Activated naive CD4-positive, alpha-beta T cell (primary cell): ENCODE measurements at places on chromosomes 16 and 17.

- DNase-seq = no peak
Observed at GRCh38 chr16:28846933-28847273, 755 bp upstream of the TUFM start.

- DNase-seq = no peak
Observed at GRCh38 chr17:21129023-21129681, 2.4 kb downstream of the DHRS7B start.

- no peak for DNase-seq
Observed at GRCh38 chr17:4540224-4540651, 14.9 kb downstream of the MYBBP1A start.

GRCh38 chr17:7060165-7060891, 16.4 kb upstream of the SLC16A11 start:
- DNase-seq = no peak

GRCh38 chr17:70295731-70296130, 126.4 kb downstream of the KCNJ2 start:
- no peak for DNase-seq

GRCh38 chr16:29972500-29972899, 1.2 kb upstream of the TAOK2 start:
- no peak for DNase-seq

- no peak for DNase-seq
Observed at GRCh38 chr16:53925107-53925410, 221.1 kb downstream of the FTO start.

- DNase-seq = no peak
Observed at GRCh38 chr16:73002866-73003265, 45.1 kb downstream of the ZFHX3 start.

DNA sequence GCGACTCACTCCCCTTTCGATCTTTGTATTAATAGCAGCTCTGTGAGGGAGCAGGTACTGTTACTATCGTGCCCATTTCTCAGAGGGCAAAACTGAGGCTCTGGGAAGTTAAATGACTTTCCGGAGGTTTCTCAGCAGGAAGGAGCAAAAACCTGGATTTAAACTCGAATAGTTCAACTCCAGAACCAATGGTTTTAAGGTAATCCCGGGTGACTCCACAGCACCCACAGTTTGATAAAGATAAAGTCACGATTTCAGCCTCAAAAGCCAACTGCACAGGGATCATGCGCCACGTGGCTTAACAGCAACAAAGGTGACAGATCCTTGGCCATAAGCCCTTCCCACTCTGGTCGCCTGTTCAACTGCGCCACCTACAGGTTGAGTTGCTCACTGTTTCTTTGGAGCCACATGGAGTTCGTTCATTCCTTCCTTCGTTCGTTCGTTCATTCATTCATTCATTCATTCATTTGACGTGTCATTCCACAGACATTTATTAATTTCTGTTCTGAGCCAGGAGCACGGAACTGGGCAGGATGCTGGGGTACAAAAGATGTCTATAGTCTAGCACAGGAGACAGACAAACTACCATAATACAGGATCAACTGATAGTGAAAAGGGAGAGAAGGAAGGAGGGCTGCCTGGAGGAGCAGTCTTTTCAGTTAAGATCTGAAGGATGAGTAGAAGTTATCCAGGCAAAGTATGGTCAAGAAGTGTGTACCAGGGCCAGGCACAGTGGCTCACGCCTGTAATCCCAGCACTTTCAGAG, 134.8 kb downstream of the HS3ST2 start:
- DNase-seq = no peak
